Osteoblast (primary cell): ENCODE measurements at places on chromosomes 1 and 21. TPM values are rescaled to one million over a fixed set of nuclear protein-coding genes. Genes with fewer than 3 reads are reported as not detected.

TEX38 gene
- total RNA-seq, result 0.29 TPM in 1 of 2 replicates, not detected in the other

RPTN gene
- 0.29 and 0.36 TPM in 2 replicates for total RNA-seq

RABIF gene
- total RNA-seq, result 7.2 and 8.0 TPM in 2 replicates

UMODL1 gene
- total RNA-seq, result under 0.01 TPM in 1 of 2 replicates, not detected in the other

GRCh38 chr1:87093286-87093685 is 178.9 kb downstream of the HS2ST1 start:
- no peak for DNase-seq

DNA sequence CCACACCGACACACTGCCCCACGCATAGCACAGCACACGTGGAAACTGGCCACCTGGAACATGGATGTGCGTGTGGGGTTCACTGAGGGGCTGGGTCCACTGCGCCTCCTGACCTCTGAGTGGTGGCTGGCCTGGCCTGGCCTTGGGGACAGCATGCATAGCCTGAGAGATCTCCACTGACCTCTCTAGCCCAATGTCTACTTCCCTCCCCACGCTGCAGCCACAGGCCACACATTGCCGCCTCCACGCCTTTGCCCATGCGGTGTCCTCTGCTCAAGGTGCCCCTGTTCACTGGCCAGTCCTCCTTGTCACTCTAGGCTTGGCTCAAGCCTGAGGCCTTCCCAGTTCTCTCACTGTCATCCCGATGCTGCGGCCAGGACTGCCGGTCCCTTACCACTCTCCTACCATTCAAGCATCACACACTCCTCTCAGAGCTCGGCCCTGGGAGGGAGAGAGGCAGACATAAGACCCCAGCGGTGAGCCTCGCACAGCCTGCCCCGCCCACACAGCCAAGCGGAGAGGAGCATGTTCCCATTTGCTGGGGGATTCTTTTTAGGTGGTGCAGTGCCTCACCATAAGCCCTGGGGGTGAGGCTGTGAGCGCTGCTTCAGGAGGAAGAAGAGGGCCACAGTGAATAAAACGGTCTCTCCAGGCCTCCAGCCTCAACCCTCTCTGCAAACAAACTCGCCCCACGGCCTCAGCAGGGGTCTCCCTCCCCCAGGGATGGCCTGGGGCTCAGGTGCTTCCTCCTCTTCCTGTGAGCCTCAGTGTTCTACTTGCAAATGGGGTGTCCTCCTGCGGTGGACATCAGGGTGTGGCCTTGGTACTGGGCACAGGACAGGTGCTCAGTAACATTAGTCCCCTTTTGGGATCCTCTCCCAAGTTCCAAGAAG is 80.8 kb downstream of the DMRTB1 start:
- DNase-seq, result peak; percentile 53

- DNase-seq, result no peak
These were observed 96.1 kb upstream of the HIVEP3 start for GRCh38 chr1:42014823-42015222.

DNA sequence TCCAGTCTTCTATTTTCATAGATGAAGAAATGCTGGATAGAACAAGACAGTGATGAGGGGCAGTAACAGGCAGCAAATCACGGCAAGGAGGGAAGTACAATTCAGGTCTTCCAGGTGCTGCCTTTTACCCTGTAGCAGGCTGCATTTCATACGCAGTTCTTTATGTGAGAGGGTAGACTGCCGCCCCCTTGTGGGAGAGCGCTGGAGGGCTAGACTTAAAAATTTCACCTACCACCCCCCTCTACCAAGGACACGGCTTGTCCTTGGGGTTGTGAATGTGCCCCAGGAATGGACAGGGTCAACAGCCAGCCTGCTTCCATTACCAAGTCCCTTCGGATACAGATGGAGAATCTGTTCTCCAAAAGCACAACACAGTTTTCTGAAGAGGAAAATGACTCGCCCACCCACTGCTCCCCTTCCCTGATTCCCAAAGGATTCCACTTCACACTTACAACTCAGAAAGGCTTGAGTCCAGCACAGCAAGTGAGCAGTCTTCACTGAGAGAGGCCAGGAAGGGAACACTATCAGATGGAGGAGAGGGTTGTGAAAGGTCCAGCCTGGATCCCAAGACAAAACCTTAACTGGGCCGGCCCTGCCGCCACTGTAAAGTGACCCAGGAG is 7.4 kb downstream of the WDR77 start:
- peak; percentile 34 for DNase-seq

DNA sequence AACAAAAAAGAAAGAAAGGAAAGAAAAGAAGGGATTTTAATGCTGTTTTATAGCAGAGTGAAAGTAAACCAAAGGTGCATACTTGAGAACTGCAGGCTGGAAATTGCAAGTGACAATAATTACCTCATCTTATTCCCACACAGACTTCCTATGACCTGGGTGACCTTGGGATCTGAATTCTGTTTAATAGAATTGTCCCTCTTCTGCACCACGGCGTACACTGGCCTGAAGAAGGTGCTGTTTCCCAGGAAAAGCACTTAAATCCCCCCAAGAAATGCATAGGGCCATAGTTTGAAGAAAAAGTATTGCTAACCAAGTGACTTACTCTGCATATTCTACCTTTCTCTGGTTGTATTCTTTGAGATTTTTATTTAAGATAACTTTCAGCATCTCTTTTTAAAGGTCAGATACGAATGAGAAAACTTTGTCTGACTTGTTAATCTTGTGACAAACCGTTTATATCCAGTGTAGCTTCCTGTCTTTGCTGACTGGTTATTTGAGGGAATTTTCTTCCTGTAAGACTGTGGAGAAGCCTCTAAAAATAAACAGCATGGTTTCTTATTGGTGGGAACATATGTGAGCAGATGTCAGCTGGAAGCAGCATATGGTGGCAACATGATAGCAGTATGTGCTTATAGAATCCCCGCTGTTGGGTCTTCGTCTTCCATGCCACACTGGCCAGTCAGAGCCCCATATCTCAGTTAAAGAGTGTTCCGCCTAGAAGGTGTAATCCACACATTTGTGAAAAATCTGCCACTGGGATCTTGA is 16.3 kb downstream of the TGFB2 start:
- no peak for DNase-seq

DNA sequence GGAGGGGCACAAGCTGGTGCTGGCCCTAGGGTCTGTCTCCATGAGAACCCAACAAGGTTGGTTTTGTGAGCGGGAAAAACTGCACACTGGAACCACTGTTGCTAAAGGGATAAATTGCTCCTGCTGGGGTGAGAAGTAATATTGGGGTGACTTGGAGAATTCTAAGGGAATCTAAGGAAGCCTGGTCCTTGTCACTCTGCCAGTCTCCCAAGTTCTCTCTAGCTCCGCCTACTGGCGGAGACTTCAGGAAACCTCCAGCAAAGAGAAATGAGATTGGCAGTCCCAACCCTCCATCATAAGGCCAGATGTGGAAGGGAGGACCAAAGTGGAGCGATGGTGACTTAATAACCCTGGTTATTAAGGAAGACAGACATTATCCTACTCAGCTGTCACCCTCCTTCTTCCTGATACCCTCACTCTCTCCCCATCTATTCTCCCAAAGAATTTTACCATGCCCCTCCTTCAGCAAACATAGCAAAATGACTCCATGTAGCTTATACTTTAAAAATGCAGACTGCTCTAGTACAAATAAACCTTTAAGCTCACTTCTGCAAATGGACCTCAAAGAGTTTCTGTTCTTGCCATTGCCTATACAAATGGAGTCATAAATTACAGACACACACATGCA is 2.7 kb downstream of the LCE1F start:
- DNase-seq, result no peak

GRCh38 chr1:68795956-68796355 is 299.1 kb upstream of the DEPDC1 start:
- DNase-seq, result no peak

GRCh38 chr1:8910914-8911313 is 32.4 kb upstream of the ENO1 start:
- no peak for DNase-seq

- DNase-seq, result no peak
These were observed 76.0 kb downstream of the RPS6KC1 start for GRCh38 chr1:213127074-213127473.

- DNase-seq, result no peak
These were observed 141.3 kb downstream of the SPATA46 start for GRCh38 chr1:162235241-162235800.

DNA sequence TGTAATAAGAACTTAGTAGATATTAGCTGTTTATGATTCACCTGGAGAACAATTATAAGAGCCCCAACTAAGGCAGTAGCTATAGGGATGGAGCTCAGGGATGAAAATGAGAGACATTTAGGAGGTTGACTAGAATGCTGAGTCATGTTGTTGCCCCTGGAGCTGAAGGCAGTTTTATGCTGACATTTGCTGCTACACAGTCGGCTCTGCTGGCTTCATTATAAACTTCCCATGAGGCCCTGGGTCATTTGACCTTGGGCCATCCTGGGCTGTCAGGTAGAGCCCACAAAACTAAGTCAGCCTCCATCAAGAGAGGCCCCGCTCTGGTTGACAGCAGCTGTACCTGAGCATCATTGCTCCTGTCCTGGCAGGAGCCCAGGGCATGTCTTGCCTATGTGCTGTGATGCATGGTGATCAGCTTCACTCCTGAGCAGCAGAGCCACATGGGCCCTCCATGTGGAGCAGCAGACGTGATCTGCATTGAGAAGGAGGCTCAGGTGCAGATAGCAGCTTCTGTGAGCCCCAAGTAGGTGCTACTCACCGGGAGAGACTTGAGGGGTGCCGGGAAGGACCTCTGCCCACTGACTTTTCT is 112.4 kb downstream of the TBX19 start:
- DNase-seq, result no peak

- no peak for DNase-seq
These were observed 23.1 kb downstream of the VASH2 start for GRCh38 chr1:212973426-212973825.

DNA sequence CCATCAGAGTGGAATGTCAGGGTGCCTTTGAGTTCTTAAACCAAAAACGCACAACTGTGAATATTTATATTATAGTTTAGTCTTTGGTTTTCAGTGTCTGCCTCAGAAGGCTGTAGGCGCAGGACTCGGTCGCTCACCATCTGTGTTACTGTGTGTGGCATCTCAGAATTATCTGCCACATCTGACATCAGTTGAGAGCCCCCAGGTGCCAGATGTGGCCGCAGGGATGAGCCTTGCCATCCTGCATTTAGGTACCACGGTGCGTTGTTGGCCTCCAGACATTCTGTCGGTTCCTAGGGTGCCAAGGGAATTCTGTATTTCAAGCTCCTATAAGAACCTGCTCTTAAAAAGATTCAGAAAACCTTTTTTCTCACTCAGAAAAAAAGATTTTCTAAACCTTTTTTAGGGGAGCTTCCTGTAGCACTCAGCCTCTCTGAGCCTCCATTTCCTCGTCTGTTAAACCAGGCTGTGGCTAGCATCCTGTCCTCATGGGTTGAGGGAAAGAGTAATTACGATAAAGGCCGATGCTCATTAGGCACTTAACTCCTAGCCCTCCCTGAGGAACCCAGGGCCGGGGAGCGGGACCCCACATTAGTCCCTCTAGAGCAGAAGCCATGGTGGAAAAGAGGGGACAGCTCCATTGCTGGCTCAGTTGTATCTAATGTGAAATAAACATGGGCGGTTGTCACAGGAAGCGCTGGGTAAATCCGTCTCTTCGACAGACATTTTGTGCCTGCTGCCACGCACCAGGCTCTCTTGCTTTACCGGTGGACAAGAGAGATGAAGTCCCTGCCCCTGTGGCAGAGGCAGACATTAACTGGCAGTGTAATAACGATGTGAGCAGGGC is 70.2 kb upstream of the MORC3 start:
- no peak for DNase-seq

GRCh38 chr1:4565801-4566449 is 88.5 kb upstream of the AJAP1 start:
- no peak for DNase-seq
